ENCODE measurements at places on chromosomes 5 and 9.

DNA sequence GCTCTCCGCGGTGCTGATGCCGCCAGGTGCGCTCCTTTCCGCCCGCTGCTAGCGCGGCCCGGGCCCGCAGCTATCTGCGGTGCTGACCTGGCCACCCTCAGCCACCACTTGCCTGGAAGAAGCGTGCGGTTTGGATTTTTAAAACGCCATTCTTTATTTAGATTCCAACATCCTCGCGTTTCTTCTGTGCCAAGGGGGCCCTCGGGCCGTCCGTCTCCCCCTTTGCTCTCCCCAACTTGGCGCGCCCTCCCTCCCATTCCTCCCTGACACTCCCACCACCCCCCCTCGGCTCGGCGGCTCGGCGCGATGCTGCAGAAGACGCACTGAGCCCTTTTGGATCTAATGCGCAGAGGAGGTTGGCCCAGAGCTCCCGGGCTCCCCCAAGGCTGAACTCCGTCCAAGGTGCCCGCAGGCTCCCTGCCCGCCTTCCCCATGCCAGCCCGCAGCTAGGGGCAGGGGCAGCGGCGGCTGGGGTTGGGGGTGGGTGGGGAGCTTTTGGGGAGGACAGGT is at the start of gene BARHL1:
Gene BARHL1, plus strand, starts transcription at position 331 of the 510 bp plus-strand sequence. CDS start 192 bp downstream, outside the sequence.
- DNase-seq: no peak

DNA sequence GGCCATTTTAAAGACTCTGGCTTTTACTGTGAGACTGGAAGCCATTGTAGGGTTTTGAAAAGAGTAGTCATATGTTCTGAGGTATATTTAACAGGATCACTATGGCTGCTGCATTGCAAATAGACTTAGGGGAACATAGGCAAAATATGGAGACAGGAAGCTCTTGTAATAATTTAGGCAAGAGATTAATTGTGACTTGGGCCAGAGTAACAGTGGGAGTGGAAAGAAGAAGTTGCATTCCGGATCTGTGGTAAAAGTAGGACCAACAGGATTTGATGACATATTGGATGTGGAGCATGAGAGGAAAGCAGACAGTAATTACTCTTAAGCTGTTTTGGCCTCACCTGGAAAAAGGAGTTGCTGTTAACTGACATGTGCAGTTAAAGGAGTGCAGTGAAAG is 85.6 kb downstream of the SMIM15 start:
- DNase-seq: no peak

- no peak for DNase-seq
Measured at GRCh38 chr5:142110046-142110531, 1.5 kb downstream of the NDFIP1 start.

DNA sequence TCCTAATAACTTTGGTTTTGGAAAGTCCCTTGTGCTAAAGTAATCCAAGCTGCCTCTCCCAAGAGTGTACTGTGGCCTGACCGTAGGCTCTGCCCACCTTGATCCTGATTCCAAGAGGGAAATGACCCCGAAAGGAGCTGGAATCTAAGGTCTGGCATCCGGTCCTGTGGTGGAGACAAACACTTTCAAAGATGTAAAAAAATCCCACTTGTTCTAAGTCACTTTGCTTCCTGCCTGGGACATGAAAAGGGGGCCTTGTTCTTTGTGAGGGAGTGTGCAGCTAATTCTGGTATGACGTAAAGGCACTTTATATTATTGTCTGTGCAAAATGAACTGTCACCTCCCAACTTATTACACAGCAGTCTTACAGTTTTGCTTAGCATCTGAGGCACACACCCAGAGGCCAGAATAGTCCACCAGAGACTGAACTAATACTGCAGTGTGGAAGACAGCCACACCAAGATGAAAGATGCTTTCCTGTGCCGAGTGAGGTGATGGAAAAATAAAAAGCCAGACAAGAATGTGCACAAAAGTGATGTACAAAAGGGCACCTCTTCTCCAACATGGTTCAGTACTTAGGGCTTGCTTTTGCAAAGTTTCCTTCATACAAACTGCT is 128.7 kb downstream of the SLC12A2 start:
- DNase-seq: no peak

DNA sequence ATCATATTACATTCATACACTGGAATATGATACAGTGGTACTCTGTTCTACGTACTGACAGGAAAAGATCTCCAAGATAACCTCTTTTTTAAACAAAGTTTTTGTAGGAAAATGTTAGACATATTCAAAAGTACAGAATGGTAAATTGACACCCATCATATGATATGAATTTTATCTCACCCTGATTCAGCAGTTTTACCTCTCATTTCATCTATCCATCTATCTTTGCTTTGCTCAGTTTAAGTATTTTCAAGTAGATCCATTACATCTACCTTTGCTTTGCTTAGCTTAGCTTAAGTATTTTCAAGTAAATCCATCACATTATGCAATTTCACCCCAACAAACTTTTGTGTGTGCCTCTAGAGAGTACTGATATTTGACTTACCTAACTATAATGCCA is 14.3 kb downstream of the CCDC112 start:
- DNase-seq: no peak

GRCh38 chr9:98927724-98928123 is 16.0 kb upstream of the COL15A1 start:
- DNase-seq: no peak

DNA sequence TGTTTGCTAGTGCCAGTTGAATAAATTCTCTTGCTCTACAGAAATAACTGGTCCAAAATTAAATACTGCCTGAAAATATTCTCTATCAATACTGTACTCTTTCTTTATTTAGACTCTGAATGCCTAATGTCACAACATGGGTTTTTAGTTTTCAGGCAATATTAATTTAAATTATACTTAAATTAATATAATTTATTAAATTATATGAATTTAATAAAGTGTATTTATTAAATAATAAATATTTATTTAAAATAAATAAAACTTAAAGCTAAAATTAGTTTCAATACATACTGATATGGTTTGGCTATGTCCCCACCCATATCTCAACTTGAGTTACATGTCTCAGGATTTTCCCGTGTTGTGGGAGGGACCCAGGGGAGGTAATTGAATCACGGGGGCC is 146.0 kb downstream of the PRR16 start:
- DNase-seq: no peak

DNA sequence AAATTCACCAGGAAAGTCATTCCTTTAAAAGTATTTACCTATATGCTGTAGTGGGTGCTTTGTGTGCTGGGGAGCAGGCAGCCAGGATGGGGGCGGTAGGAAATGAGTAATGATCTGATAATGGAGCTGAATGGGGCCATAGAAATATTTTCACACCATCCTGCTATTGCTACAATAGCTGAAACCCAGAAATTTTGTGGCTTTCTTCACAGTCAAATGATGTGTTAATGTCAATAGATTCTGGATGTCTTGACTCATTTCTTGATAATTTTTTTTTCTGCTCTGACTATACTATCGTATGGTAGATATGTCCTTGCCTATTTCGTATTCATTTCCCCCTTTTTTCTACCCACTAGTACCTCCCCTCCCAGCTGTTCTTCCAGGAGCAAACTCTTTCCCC is 59.5 kb downstream of the RORB start:
- DNase-seq: no peak

GRCh38 chr9:19486803-19487202 is 78.0 kb downstream of the ACER2 start:
- no peak for DNase-seq

DNA sequence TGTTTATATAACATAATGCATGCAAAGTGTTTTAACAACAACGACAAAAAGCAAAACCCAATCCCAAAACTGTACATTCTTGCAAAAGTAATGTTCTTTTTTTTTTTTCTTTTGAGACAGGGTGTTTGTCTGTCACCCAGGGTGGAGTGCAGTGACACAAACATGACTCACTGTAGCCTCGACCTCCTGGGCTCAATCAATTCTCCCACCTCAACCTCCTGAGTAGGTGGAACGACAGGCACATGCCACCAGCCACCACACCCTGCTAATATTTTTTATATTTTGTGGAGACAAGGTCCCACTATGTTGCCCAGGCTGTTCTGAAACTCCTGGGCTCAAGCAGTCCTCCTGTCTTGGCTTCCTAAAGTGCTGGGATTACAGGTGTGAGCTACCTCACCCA is 13.6 kb upstream of the HAVCR1 start:
- no peak for DNase-seq

DNA sequence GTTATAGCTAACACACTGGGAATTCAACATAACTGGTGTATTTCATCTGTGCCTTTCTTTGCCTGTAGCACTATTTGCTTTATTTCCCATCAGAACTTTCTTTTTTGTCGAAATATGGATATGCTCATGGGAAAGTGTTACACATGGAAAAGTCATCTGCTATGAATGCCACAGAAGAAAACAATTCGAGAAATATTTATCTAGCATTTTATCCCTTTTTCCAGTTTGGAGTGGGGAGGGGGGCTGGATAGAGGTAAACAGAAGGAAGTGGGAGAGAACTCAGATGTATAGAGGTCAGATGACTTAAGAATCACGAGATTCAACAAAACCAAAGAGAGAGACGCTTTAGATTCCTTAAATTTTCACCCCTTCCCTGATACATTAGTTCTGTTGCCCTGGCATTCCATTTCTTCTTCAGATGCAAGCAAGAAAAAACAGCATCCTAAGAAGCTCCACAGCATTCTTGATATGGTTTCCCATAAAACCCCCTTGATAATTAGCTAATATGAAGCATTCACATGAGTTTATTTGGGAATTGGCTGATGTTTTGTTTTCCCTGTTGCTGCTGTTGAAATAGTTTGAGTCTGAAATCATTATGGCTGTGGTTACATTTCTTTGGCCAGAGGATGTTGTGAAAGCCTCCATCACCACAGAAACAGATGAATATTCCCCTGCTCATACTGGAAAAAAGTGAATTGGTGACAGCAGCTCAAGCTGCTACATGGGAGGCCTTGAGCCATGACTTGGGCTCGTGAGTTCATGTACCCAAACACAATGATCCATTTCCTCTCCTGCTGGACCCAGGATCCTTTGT is 335.8 kb upstream of the DAB2 start:
- DNase-seq: peak; percentile 99

DNA sequence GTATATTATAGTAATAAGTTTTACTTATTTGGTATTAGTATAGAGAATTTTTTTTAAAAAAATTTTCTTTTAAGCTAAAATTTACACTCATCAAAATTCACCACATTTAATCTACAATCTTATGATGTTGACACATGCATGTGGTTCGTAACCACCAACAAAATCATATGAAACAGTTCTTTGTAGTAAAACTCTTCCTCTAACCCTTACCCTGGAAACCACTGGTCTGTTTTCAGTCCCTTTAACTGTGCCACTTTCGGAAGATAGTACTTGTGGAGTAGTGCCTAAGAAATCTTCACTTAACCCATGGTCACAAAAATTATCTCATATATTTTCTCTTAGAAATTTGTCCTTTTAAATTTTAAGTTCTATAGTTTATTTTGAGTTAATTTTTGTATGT is 1498.8 kb downstream of the MAT2B start:
- no peak for DNase-seq

GRCh38 chr5:88845081-88845697 is 37.8 kb downstream of the MEF2C start:
- no peak for DNase-seq

GRCh38 chr5:135391869-135392255 is 7.2 kb downstream of the MACROH2A1 start:
- no peak for DNase-seq

DNA sequence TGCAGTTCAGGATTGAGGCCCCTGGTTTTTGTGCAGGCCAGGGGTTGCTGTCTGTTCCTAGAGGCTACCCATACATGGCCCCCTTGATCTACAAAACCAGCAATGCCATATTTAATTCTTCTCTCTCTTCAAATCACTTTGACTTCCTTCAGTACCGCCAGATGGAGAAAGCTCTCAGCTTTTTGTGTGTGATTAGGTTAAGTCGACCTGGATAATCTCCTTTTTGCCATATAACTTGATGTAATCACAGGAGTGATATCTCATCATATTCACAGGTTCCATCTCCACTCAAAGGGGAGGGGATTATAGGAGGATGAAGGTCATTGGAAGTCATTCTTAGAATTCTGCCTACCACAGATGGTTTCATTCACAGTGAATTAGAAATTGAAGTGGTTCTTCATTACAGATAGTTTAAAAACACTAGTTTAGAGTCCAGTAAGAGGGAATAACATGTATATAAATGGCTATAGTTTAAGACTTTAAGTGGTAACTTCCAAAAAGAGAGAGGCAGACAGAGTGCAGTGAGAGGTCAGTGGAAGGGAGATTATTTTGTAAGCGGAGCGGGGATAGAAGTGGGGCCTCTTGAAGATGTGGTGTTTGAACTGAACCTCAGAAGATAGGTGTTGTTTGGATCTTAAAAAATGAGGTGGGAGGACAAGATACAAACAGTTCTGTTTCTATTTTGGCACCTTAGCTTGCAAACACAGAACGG is 85.9 kb downstream of the GALNT10 start:
- DNase-seq: no peak

DNA sequence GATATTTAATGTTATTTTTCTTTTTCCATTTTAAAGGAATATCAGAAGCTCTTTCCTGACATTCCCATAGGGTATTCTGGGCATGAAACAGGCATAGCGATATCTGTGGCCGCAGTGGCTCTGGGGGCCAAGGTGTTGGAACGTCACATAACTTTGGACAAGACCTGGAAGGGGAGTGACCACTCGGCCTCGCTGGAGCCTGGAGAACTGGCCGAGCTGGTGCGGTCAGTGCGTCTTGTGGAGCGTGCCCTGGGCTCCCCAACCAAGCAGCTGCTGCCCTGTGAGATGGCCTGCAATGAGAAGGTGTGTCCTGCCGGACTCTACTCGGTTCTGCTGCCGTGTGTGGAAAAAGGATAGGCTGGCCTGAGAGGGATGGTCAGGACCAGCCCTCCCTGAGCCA is 24.2 kb downstream of the NANS start:
- DNase-seq: no peak

GRCh38 chr5:174945853-174946252 is 221.5 kb downstream of the MSX2 start:
- DNase-seq: no peak

- peak; percentile 70 for DNase-seq
Measured at GRCh38 chr5:36876299-36876964, at the start of gene NIPBL. Gene NIPBL, plus strand, starts transcription at chr5:36876769. Its CDS starts 76,928 bp downstream, at chr5:36953697.

GRCh38 chr5:9222054-9222976 is 323.6 kb downstream of the SEMA5A start:
- DNase-seq: no peak

All from GM04503 (cell line).